ENCODE measurements at places on chromosomes 4 and X.

GRCh38 chr4:107094332-107094731 lies 58.2 kb upstream of the DKK2 start:
- no peak for DNase-seq

GRCh38 chr4:79370026-79370425 lies 38.0 kb downstream of the GK2 start:
- no peak for DNase-seq

- DNase-seq, result no peak
Observed at GRCh38 chr4:64464581-64464980, 55.3 kb upstream of the TECRL start.

DNA sequence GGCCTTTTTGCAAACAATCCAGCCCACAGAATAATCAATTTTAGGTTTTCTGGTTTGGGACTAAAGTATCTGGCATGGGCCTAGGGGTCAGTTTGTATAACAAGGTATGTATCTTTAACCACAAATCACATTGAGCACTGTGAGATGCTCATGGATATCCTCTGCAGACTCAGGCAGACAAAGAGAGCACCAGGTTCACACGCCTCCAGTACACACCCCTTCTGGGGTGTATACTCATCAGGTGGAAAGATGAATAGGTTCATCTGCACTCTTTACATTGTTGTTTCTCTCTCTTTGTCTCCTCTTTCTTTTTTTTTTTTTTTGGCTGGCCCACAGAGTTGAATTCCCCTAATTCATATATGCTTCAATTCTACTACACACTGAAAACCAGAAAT lies 21.1 kb downstream of the TEC start:
- no peak for DNase-seq

GRCh38 chrX:134023851-134024281 lies 38.5 kb upstream of the GPC3 start:
- no peak for DNase-seq
